ENCODE measurements at places on chromosomes 11 and 22.

DNA sequence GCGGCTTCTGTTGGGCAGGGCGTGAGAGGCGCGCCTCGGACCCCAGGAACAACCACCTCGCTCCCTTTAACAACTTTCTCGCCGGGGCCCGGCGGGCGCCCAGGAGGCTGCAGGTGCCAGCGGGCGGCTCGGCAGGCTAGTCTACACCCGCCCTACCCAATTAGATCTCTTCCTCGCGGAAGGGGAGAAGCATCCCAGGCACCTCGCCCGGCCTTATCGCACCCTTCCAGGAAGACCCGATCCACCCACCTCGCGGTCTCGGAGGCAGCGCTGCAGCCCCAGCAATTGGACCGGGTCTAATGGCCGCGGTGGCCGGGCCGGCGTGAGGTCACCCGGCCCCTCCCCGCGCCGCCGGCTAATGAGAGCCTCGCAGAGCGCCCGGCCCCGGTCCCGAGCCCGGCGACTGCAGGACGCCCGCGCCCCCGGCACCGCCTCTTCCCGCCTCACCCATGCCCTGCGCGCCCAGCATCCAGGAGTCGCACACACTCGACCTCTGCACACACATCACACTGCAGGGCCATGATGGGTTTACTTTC, at the start of gene PLAAT3:
Gene PLAAT3 (minus strand): TSS at position 298 of the 536 bp plus-strand sequence. CDS start 419 bp downstream, outside the sequence.
- DNase-seq = no peak

GRCh38 chr22:45799291-45799690, 127.7 kb downstream of the ATXN10 start:
- no peak for DNase-seq

GRCh38 chr11:130798280-130798679, 118.0 kb downstream of the SNX19 start:
- DNase-seq = no peak

- DNase-seq = no peak
Observed at GRCh38 chr22:46122511-46122971, 27.8 kb upstream of the PPARA start.

DNA sequence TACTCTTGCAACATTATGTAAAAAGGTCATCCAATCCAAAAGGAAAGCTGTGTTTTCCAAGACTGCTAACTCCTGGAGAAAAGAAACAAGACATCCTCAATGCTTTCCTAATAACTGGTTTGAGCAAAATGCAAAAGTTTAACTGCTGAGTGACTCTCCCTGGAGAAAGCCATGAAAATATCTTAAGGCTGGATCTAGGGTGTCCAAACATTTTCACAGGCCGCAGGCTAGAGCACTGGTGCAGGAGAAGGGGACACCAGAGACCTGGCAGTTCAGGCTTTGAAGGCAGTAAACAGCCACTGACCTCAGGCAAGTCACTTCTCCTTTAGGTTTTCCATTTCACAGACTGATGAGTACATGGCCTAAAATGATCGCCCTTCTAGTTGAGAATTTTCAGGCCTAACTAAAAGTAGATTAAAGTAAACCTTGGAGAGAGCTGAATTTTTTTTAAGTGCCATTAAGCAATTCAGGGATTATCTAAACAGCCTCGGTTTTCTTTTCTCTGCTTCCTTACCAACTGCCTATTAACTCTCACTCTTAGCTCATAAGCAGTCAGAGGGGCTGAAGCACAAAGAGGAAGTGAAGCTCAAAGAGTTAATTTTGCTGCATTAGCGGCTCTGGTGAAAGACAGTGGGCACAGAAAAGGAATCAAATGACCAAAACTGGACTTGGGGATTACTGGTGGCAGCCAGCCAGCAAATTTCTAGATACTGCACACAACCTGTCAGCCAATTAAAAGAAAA, 2.3 kb downstream of the CHKA start:
- DNase-seq = no peak

DNA sequence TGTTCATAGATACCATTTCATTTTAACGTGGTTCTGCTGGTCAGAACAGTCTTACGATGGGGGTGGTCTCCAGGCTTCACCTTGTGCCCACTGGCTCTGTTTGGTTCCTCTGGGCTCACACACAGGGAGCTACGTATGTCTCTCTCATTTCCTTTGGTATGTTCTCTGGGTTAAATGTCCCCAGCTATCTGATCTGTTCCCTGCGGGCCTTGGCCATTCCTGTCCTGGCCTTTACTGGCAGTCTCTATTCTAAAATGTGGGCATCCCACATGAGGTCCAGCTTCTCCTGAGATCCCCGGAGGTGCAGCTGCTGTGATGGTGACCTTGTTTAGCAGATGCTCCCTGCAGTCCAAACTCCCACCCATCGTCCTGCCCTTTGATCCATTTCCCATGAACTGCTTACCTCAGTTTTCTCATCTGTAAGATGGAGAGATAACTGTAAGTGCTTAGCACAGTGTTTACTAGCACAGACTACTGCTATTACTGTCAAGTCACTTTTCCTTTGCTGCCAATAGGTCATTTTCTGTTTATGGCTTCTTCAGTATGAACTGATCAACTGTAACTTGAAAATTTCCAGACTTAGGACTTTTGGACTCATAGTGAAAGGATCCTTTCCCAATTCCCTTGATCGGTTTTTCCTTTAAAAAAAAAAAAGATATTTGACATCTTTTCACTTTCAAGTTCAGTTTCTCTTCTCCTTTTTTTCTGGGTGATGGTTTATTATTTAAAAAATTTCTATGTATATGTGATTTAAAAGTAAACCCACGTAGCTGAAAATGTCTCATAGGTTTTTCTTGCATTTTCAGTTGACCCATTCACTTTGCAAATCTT, 92.9 kb downstream of the PTPRJ start:
- DNase-seq = no peak

DNA sequence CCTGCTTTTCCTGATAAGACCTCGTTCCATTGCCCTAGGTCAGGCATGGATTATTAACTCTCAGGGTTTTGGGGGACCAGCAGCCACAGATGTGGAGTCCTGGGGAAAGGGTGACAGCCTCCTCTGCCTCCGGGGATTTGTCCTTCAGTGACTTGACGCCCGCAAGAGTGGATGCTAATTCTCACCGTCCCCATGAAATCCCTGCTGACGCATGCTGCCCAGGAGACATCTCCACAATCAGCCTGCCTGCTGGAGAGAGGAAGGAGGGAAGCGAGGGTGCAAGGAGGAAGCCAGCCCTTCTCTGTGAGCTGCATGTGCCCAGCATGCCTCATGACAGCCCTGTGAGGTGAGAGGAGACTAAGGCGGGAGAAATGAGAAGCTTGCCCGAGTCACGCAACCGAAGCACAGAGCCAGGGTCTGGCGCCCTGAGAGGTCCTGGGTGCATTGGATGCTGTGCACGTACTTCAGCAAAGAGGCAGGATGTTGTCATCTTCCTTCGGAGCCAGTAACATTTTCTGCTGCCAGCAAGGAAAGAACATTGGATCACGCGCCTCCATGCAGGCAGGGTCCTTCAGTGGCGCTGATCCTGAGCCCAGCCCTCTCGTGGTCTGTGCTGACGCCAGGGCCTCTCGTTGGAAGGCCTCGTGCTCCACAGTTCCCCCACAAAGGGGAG, 27.3 kb upstream of the KRTAP5-6 start:
- DNase-seq = no peak

GRCh38 chr11:46364056-46364455, 16.8 kb downstream of the DGKZ start:
- no peak for DNase-seq

GRCh38 chr11:10581481-10582019, 13.1 kb upstream of the LYVE1 start:
- no peak for DNase-seq

All from renal cortex interstitium (tissue), 15 donors.